ENCODE measurements at places on chromosomes 16 and 17.
A peak's percentile ranks its signal among the peaks of the same experiment; 100 is the strongest.

- DNase-seq, result no peak
Measured at GRCh38 chr16:77374384-77374783, 60.5 kb downstream of the ADAMTS18 start.

DNA sequence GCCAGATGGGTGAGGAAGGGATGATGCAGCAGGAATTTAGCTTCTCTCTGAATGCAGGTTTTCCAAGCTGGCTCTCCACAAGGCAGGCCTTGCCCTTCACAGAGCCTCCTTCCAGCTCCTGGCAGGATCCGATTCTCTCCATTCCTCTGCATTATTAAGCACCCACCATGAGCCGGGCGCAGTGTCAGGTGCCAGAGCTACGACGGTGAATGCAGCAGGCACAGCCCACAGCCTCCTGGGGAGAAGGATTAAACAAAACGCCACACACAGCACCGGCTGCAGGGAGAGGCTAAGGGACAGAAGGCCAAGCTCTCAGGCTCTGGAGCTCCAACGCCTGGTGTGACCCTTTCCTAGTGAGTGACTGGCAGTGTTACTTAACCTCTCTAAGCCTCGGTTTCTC lies 7.1 kb upstream of the MT2A start:
- no peak for DNase-seq

DNA sequence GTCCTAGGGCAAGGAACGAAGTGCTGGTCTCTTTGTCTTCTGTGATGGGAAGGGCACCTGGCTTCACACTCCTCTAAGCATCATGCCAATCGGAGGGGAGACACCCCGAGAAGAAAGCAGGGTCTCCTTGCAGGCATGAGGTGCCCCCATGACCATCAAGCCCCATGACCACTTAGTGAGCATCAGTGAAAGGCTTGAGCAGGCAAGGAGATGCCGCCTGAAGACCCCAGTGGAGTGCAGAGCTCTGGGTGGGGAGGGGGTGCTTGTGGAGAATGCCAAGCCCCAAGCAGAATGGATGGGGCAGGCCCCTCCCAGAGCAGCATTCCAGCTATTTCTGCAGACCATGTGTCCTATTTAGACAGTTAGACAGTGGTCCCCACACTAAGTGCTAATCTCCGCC lies 232.7 kb upstream of the TNRC6C start:
- peak; percentile 1 for DNase-seq

GRCh38 chr16:89841275-89841674 lies 13.0 kb downstream of the SPIRE2 start:
- peak; percentile 26 for DNase-seq

DNA sequence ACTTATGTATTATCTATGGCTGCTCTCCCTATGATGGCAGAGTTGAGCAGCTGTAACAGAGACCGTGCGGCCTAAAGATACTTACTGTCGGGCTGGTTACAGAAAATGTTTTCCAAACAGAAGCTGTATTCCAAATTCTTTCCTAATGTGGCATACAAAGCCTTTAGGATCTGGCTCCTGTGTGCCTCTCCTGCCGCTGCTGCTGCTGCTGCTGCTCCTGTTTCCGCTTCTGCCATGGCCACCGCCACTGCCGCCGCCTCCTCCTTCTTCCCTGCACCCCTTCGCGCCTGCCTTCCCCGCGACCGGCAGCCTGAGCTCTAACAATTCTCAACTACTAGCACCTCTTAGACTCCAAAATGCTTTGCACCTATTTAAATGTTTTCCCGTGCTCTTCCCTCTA lies 263.9 kb upstream of the TBX2 start:
- DNase-seq, result no peak

- DNase-seq, result peak; percentile 46
Measured at GRCh38 chr17:76252040-76252954, 12.0 kb upstream of the RNF157 start.

DNA sequence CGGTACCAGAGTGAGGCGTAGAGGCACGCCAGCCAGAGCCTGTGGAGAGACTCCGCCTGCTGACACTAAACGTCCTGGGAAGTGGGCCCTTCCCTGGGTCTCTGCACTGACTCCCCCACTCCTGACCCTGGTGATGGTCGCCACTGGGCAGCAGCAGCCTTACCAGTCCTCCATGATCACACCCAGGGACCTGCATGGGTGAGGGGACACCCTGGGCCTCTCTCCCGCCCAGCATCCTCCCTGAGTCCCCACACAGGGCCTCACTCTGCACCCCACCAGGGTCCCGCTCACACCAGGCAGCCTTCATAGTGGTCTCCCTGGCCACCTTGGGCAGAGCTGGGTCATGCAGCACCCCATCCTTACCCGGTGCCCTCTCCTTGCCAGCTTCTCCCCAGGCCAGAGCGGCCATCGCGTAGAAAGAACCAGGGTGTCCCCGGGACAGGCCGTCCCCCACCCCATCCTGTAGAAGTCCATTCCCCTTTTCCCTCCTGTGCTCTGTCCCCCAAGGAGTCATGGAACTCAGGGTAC lies 10.7 kb downstream of the RGS11 start:
- no peak for DNase-seq

DNA sequence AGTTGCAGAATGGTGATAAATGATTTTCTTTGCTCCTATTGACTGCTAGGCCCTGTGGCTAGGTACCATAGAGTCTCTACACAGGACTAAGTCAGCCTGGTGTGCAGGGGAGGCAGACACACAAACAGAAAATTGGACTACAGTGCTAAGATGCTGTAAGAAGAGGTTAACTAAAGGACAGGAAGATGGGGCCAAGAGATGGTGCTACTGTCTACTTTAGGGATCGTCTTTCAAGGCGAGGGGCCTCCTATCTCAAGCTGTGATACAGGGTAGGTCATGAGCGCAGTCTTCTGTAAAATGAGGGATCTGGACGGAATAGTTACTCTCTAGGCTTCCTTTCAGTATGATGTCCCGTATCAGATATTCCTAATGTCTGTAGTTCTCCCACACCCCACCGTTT lies 817 bp downstream of the NME1 start:
- DNase-seq, result peak; percentile 10

- DNase-seq, result no peak
Measured at GRCh38 chr16:79412783-79413225, 187.7 kb downstream of the MAF start.

- peak; percentile 96 for DNase-seq
Measured at GRCh38 chr17:43170766-43171585, at the start of gene NBR1. NBR1 (plus strand) TSS chr17:43171214; CDS start chr17:43175800, 4,586 bp downstream.

DNA sequence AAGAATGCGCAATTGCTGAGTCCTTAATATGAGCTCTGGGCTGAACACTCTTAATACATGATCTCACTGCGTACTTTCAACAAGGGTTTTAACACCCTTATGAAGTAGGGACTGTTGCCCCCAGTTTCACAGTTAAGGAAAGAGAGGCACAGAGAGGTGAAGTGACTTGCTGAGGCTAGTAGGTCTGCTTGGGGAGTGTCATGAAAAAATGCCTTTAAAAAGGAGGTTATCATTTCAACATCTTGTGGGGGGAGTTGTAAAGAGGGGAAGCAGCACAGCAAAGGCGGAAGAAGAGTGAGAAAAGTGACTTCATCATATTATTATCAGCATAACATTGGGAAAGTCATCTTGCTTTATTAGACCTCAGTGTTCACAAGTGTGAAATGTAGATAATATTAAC lies 2.1 kb downstream of the CCL4L2 start:
- DNase-seq, result no peak

DNA sequence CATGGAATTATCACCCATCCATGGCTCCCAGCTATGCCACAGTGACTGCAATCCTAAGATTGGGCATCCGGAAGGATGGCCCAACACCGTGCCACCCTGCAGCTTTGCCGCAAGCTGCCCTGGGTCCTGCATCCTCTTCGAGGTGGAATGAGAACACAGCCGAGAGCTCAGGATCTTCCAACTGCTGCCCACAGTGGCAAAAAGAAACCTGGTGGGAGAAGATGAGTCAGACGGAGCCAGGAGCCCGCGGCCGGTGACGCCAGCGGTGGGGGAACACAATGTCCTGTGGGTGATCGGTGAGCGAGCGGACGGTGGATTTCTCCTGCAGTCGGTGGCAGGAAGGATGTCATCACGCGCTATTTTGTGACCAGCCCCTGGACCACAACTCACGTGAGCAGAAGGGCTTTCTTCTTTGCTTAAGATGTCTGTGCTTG lies 20.1 kb downstream of the CD7 start:
- DNase-seq, result peak; percentile 88

DNA sequence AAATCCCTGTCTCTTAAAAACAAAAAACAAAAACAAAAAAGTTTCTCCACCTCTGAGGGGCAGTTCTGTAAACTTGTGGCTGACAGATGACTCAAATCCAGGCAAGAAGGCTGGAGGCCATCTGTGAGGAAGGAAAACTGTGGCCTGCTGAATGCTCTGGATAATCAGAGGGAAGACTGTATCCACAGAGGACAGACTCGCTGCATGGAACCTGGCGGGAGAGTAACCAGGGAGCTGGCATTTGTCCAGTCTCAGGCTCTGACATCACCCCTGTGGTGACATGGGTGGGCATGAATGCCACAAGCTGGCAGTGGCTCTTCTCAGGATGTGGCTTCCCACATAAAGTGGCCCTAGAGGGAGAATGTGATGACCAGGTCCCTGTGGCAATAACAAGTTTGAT lies 2.8 kb upstream of the KSR1 start:
- no peak for DNase-seq

DNA sequence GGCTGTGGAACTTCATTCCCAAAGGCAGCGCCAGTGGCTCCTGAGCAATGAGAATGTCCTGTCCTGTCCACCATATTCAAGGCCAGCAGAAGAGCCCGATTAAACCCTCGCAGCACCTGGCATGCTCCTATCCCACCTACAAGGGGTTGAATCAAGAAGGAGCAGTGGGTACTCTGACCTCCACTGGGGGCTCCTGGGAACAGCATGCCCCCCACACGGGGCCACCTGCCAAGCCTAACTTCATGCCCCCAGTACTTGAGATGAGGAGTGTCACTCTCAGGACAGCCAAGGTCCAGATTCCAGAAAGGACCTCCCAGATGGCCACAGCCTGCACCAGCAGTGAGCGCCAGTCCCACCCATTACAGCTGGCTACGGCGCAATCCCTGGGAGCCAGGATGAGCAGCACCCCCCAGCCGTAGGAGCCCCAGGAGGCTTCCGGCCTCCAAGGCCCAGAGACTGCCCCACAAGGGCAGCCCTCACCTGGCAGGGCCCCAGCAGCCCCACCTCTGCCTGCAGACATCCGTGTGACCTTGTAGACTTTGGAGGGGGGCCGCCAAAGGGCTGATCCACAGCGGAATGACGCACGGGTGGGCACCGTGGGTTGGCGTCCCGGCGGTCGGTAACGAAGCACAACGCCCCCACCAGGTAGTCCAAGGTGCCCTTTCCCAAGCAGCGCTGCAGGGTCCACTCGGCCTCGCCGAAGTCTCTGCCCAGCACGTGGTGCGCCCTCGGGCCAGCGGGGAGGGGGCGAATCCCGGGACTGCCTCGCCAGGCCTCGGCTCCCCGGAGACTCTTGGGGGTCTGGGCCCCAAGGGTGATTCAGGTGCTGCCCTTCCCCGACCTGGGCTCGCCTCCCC lies 1.0 kb upstream of the MPDU1 start:
- DNase-seq, result no peak

DNA sequence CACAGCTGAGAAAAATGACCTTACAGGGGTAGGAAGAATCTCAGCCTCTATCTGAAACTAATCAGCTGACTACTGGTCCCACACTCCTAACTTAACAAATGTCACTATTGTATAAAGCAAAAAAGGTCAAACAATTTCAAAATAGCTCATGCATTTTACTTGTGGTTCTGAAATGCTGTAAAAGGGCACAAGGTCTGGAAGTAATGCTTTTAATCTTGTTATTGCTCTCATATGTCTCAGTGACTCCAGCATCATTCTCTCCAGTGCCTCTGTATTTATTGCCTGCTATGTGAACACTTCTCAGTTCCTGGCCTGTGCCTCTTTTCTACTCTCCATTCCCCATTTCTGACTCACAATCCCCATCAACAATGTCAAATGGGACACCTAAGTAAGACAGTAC lies 937.7 kb downstream of the CDH11 start:
- no peak for DNase-seq

DNA sequence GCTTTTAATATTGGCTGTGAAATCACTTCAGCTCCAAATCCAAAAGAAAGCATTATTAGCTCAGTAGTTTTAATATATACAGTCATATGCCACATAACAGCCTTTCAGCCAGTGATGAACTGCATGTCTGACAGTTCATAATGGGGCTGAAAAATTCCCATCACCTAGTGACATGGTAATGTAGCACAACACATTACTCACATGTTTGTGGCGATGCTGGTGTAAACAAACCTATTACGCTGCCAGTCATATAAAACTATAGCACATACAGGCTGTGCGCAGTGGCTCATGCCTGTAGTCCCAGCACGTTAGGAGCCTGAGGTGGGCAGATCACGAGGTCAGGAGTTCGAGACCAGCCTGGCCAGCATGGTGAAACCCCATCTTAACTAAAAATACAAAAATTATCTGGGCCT lies 92.2 kb downstream of the TUBD1 start:
- no peak for DNase-seq

DNA sequence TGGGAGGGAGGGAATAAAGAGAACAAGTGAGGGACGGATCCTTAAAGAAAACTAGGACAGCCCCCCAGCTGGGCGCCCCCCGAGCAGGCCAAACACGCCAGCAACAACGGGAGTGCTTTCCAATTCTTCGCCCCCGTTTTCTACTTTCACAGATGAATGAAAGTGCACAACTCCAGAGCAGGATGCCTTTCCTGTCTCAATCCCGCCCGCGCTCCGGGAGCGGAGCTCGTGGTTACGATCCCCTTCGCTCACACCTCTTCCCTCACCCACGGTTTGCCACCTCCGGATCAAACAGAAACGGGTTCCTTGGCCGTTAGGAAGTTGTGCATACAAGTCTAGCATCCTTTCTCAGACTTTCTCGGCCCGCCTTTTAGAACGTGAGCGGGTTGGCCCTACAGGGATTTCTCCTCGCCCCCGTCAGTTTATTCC lies 680 bp downstream of the SKA2 start:
- peak; percentile 44 for DNase-seq

GRCh38 chr16:27954191-27954590 lies 109.3 kb downstream of the GSG1L start:
- DNase-seq, result no peak

GRCh38 chr16:9135797-9136196 lies 44.4 kb downstream of the HAPSTR1 start:
- no peak for DNase-seq

Data from stimulated activated CD4-positive, alpha-beta T cell treated with anti-CD3 and anti-CD28 coated beads, Interleukin-4, amount 100 ng/mL, for 24 hours (primary cell).